ENCODE measurements at places on chromosomes 16 and 17.

GRCh38 chr17:61583242-61583641, 7.8 kb downstream of the NACA2 start:
- no peak for DNase-seq

GRCh38 chr17:1182811-1183170, 3.0 kb upstream of the ABR start:
- no peak for DNase-seq

DNA sequence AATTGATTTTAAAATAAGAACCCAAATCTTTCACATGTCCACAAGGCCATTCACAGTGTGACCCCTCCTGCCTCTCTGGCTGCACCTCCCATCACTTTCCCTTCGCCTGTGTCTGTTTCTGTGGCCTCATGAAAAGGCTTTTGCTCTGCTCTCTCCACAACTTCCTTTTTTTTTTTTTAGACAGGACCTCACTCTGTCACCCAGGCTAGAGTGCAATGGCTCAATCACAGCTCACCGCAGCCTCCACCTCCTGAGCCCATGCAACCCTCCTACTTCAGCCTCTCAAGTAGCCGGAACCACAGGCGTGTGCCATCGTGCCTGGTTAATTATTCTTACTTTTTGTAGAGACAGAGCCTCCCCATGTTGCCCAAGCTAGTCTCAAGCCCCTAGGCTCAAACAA, 197.1 kb downstream of the ABCC12 start:
- no peak for DNase-seq

DNA sequence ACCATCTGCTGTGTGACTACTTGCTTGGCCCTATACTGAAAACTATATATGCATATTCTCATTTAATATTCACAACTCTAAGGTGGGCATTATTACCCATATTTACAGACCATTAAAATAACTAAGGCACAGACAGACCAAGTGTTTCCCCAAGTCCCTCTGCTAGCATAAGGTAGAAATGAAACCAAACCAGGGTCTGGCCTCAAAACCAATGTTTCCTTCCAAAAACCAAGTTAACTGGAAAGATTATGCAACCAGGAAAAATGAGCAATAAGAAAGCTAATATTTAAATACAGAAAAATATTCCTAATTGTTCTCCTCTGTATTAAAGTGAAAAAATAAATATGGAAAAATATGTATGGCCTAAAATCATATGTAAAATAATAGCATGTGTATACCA, 50.1 kb downstream of the XPO6 start:
- DNase-seq: no peak

DNA sequence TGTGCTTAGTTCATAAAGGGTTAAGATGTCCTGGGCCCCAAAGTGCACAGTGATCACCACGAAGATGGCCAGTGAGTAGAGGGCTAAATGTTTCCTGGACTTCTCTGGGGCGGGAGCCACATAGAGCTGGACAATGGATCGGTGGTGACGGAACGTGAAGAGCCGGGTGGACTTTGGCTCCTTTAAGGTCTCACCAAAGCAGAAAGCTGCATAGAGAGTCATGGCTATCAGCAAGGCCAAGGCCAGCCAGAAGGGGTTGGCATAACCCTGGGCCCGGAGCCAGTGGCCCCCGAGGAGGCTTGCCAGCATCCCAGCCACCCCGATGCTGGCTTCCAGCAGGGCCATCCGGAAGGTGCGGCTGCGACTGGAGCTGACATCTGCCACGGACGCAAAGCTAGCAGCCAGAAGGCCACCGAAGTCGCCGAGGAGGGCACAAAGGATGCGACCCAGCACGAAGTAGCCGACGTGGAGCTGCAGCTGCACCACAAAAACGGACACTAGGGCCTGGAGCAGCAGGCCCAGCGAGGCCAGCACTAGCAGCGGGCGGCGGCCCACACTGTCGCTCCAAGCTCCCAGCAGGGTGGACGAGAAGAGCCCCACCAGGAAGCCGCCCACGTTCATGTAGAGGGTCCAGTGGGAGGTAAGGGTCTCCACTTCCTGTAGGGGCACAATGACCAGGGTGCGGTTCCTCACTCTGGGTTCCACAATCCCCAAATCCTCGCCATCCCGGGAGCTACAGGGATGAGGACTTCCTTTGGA, 1.0 kb downstream of the SLC46A1 start:
- DNase-seq: no peak

GRCh38 chr16:3017794-3018506, at the start of gene CLDN6:
CLDN6 (minus strand) TSS chr16:3018183; CDS start chr16:3016021, 2,162 bp downstream.
- DNase-seq: no peak

- no peak for DNase-seq
Measured at GRCh38 chr16:79492036-79492435, 108.5 kb downstream of the MAF start.

- DNase-seq: no peak
Measured at GRCh38 chr16:23786964-23787561, 32.2 kb downstream of the CHP2 start.

- peak; percentile 26 for DNase-seq
Measured at GRCh38 chr17:42337442-42337841, 49.1 kb downstream of the STAT5A start.

DNA sequence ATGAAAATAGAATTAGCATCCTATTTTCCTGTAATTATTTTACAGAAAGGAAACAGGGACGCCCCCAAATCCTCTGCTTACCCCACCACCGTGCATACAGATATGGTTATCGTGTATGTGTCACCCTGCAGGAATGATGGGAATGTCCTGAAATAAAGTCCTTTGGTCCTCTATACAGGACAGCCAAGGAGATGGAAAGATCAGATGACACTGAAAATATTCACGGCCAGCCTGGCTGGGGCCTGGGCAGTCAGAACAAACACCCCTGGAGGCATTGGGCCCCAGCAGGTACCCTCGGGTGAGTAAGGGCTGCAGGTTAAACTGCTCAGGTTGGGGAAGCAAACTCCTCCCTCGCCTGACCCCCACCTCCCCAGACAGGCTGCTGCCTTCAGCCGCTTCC, 368.0 kb downstream of the FOXL1 start:
- no peak for DNase-seq

DNA sequence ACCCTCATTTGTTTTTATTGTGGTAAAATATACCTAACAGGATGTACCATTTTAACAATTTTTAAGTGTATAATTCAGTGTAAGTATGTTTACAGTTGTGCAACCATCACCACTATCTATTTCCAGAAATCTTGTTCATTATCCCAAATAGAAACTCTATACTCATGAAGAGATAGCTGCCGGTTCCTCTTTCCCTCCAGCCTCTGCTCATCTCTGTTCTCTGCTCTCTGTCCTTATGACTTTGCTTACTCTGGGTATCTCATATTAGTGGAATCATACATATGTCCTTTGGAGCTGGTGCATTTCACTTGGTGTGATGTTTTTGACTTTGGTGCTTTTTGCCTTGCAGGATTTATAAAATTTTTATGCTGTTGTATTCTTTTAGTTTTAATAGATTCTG, 19.4 kb downstream of the CYLD start:
- DNase-seq: no peak

DNA sequence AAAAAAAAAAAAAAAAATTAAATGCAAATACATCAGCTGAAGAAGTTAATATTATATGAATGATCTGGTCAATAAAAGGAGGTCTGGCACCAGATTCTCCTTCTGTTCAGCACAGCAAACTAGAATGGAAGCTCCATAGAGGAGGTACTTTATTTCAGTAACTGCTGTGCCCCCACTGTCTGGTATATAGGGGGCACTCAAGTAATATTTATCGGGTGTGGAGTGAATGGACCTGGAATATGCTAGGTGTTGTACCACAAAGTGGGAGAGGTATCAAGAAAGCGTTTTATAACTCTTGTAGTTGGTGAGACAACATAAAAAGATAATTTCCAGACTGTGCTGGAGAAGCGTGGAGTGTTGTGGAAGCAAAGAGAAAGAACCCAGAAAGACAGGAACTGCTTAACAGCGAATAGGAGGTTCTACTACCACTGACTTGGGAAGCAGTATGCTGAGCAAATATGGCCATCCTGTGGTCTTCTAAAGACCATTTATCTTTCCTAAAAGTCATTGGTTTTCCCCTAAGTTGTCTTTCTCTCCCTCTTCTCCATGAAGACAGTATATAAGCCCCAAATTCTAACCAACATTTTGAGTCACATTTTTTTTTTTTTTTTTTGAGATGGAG, 12.2 kb upstream of the PRKCA start:
- no peak for DNase-seq

- DNase-seq: no peak
Measured at GRCh38 chr17:52025236-52025635, 133.3 kb downstream of the CA10 start.

DNA sequence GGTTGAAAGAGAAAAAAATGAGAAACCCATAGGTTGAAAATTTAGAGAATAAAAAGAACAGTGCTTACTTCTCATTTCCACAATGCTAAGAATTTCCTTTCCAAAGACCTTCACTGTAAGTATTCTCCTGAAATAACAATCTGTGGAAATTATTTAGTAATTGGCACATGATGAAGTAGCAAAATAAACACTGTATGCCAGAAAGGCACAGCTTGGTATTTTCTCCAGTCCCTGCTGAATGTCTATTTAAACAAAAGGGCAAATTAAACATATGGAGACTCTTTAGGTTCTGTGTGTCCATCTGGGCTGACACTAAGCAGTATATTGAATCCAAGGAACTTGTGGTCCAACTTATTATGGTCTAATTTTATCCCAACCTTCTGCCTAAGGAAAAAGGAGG, 46.1 kb downstream of the CHCT1 start:
- no peak for DNase-seq

DNA sequence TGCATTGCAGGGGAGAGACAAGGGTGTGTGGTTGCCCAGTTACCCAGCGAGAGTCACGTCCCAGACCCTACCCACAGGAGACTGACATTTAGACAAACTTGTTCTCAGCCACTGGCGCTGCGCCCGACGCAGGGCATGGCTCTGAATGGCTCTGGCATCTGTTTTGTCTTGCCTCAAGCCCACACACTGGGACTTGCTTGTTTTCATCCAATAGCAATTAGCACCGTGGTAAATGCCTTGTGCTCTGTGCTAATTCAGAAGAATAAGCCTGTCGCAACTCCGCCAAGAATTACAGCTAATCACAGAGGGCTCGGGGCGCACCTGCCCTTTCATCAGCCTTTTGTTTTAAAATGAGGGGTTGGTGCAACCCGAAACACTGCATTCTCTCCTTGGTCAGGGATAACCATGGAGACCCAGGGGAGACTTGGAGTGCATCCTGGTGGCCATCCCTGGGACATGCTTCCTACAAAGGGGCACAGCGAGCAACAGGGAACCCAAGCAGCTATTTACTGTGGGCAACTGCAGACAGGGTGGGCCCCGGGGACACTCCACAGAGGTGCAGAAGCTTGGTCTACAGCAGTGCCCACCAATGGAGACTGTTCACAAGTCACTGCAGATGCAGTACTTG, 220.6 kb upstream of the ZFHX3 start:
- DNase-seq: no peak

- no peak for DNase-seq
Measured at GRCh38 chr17:42475121-42475520, 16.4 kb downstream of the ATP6V0A1 start.

- DNase-seq: no peak
Measured at GRCh38 chr17:62666061-62666800, 38.8 kb downstream of the MRC2 start.
